ENCODE measurements at places on chromosomes 4 and X.

- DNase-seq: no peak
Observed at GRCh38 chrX:16250296-16250695, 83.0 kb downstream of the MAGEB17 start.

DNA sequence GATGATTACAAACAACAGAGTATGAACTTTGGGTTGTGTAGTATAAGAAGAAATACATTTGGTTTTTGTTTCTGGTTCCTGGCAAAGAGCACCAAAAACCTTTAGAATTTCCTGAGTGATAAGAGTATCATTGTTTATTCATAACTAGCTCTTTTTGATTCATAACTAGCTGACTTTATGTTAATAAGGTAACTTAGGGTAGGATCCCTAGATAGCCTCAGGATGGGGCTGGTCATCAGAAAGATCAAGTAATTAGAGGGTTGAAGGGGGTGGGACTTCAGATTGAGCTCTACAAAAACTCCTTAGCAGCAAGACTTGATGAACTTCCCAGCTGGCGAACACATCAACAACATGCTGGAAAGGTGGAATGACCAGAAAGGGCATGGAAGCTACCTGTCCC lies 166.5 kb downstream of the SCFD2 start:
- no peak for DNase-seq

GRCh38 chrX:110043506-110043905 lies 40.6 kb downstream of the TMEM164 start:
- no peak for DNase-seq

- DNase-seq: no peak
Observed at GRCh38 chr4:26807330-26807729, 53.3 kb upstream of the STIM2 start.

GRCh38 chr4:164540987-164541386 lies 212.9 kb upstream of the SMIM31 start:
- no peak for DNase-seq

GRCh38 chr4:54363037-54363436 lies 133.9 kb downstream of the PDGFRA start:
- DNase-seq: no peak

GRCh38 chrX:5718651-5719050 lies 510.0 kb downstream of the NLGN4X start:
- no peak for DNase-seq

Measured in stimulated activated CD4-positive, alpha-beta T cell treated with anti-CD3 and anti-CD28 coated beads, TNF-alpha, amount 100 ng/mL, for 1 hour (primary cell).